ENCODE measurements at places on chromosomes 12 and 14. TPM values are rescaled to one million over a fixed set of nuclear protein-coding genes. Genes with fewer than 3 reads are reported as not detected.
A peak's percentile ranks its signal among the peaks of the same experiment; 100 is the strongest.

DNA sequence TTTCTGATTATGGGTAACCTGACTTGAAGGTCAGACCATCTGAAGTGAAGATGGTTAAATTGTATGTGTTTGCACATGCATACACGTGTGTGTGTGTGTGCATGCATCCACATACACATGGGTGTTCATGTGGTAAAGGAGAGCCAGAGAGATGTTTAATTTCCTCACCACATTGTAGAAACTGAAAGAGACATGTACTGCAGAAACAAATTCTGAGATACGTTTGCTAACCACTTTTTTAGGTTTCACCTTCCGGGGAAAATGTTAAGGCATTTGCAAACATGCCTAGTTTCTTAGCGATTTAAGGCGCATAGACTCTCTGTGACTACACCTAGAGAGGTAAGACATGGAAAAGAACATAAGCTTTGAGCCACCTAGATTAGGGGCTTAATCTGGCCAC is 362.9 kb downstream of the RAD51B start:
- H3K27ac ChIP-seq, result no peak overlapping the region
- no peaks in the 10 kb centered on the region for H3K27me3 ChIP-seq
- no peak overlapping the region for H3K4me3 ChIP-seq
- peaks cover 6% of the 10 kb centered on the region for H3K36me3 ChIP-seq

DNA sequence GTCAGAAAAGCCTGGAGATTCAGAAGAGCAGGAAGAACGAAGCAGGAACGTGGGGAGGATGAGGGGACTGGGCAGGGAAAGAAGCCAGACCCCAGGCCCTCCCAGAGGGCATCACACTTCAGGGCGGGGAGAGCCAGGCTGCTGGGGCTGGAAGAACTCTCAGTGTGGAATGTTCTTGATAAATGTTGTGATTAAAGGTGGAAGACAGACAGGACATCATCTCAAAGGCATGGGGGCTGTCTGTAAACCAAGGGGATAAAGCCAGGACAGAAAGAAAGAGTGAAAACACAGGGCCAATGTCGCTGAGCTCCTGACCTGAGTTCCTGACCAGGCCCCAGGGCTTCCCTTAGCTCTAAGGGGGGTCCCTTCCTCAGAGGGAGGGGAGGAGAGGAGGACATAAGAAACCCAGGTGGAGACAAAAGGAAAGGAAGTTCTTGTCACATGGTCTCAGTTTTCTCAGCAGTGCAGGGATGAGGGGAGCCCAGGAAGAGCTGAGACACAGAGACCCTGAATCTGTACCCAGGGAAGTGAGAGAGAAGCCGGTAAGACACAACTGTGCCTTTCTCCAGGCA is 56.3 kb downstream of the SETD3 start:
- no peak overlapping the region for H3K4me3 ChIP-seq
- H3K36me3 ChIP-seq, result peaks cover 20% of the 10 kb centered on the region
- no peak for DNase-seq

- H3K27me3 ChIP-seq, result no peaks in the 10 kb centered on the region
- no peak overlapping the region for H3K27ac ChIP-seq
- DNase-seq, result no peak
Observed at GRCh38 chr14:24246765-24247212, 4.4 kb upstream of the TINF2 start.

GRCh38 chr12:71183018-71183417 is 25.2 kb upstream of the TSPAN8 start:
- DNase-seq, result no peak
- no peak overlapping the region for H3K4me3 ChIP-seq
- peaks cover 9% of the 10 kb centered on the region for H3K36me3 ChIP-seq
- H3K27me3 ChIP-seq, result no peaks in the 10 kb centered on the region

DNA sequence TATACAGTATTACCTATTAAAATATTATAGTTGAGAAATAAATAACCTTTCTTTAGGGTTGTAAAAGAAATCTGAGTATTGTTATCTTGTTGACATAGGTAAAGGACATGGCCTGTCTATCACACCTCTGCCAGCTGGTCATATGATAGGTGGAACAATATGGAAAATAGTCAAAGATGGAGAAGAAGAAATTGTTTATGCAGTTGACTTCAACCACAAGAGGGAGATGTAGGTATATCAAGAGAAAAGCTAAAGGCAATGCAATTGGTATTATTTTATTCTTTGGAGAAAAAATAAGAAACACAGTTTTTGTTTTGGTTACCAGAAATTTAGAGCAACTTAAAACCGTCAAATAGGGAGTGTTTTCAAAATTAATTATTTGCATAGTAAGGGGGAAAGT is 13.5 kb downstream of the CPSF2 start:
- H3K27me3 ChIP-seq, result no peaks in the 10 kb centered on the region
- DNase-seq, result no peak
- no peaks in the 10 kb centered on the region for H3K4me1 ChIP-seq
- no peak overlapping the region for H3K4me3 ChIP-seq
- H3K27ac ChIP-seq, result no peak overlapping the region
- H3K36me3 ChIP-seq, result peaks cover 17% of the 10 kb centered on the region

DNA sequence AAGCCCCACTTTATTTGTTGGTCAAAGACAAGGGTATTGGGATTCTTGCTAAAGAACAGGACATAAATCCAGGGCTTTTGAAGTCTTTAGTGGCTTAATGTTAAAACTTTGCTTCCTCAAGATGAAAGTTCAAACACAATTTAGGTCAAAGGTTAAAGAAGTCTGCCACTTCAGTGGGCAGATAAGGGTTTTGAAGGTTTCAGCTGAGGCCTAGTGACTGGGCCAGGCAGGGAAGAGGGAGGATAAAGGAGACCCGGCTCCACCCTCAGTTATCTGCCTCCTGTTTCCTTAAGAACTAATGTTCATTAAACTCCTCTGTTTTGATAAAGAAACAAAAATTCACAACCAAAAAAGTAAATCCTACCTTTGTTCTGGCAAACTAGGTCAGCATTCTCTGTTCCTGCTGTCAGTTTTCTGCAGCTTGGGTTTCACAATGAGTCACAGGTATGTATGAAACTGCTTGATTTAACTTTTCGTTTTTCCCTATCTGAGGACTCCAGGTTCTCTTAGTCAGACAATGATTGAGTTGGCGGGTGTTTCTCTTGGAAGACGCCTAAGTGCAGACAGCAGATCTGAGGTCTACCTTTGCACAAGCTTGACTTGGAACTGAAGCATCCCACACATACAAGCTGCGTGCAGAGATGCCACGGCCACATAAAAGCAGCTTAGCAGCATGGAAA is 208.3 kb downstream of the EXOC5 start:
- peaks cover 18% of the 10 kb centered on the region for H3K4me1 ChIP-seq
- no peaks in the 10 kb centered on the region for H3K36me3 ChIP-seq
- H3K4me3 ChIP-seq, result no peak overlapping the region
- H3K27me3 ChIP-seq, result peaks cover 72% of the 10 kb centered on the region
- H3K27ac ChIP-seq, result no peak overlapping the region
- no peak for DNase-seq

DNA sequence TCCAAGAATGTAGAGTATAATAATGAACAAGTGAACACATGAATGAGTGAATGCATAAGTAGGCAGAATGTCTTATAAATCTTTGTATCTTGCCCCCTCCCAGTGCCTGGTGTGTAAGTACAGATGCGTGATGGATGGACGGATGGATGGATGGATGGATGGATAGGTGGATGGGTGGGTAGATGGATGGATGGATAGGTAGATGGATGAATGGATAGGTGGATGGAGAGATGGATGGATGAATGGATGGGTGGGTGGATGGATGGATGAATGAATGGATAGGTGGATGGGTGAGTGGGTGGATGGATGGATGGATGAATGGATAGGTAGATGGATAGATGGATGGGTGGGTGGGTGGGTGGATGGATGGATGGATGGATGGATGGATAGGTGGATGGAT is 74.4 kb downstream of the CLMN start:
- H3K27me3 ChIP-seq, result no peaks in the 10 kb centered on the region
- no peak for DNase-seq
- H3K4me1 ChIP-seq, result peaks cover 30% of the 10 kb centered on the region
- H3K36me3 ChIP-seq, result no peaks in the 10 kb centered on the region
- no peak overlapping the region for H3K27ac ChIP-seq

GRCh38 chr12:32285489-32285888 is 113.9 kb upstream of the FGD4 start:
- peaks cover 15% of the 10 kb centered on the region for H3K4me1 ChIP-seq
- peaks cover 9% of the 10 kb centered on the region for H3K36me3 ChIP-seq
- H3K27ac ChIP-seq, result peak overlapping the region; percentile 26

GRCh38 chr12:30067146-30067545 is 283.4 kb upstream of the TMTC1 start:
- H3K36me3 ChIP-seq, result peaks cover 5% of the 10 kb centered on the region
- H3K27ac ChIP-seq, result no peak overlapping the region
- H3K4me3 ChIP-seq, result no peak overlapping the region

- H3K36me3 ChIP-seq, result no peaks in the 10 kb centered on the region
- peaks cover 20% of the 10 kb centered on the region for H3K27me3 ChIP-seq
- no peak overlapping the region for H3K27ac ChIP-seq
- DNase-seq, result no peak
Observed at GRCh38 chr12:79692860-79693577, 2.3 kb upstream of the PAWR start.

DNA sequence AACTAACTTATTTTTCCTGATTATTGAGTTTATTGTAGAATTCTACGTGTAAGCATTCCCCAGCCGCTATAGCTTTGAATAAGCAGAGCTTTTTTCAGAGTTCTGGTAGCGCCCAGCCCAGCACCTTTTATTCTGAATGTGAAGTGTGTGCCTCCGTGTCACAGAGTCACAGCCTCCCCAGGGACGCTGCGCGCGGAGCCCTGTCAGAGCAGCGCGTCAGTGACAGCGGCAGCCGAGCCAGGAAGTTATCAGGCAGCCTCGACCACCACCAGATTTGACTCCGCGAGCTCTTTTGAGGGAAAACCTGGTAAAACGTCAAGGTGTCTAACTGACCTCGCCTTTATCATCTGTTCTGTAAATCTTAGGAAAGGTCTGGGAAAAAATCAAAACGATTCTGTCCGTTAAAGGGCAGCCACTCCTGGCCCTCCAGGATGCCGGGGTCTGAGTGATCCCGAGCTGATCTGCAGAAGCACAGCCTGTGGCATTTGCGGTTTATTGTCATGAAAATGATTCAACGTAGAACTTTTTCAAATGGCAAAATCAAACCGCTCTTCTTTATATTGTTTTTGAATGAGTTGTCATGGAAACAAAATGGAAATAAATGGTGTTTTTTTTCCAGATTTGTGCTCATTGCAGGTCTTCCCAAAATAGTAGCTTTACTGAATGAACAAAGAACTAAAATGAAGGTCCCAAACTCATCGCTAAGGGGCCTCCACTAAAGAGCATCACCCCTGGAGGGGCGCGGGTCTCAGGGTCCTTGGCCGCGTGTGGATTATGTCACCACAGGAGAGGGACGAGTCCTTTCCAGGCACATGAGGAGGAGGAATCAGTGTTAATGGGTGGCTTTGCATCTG is 43.1 kb upstream of the MMP17 start:
- H3K4me3 ChIP-seq, result no peak overlapping the region
- peaks cover 9% of the 10 kb centered on the region for H3K36me3 ChIP-seq
- no peaks in the 10 kb centered on the region for H3K27me3 ChIP-seq
- H3K4me1 ChIP-seq, result no peaks in the 10 kb centered on the region

GRCh38 chr14:23306412-23307145 is at the start of gene BCL2L2:
TSS of gene BCL2L2 (plus strand) at chr14:23306833. CDS start at chr14:23307768, 935 bp downstream.
- H3K36me3 ChIP-seq, result no peaks in the 10 kb centered on the region
- peaks cover 23% of the 10 kb centered on the region for H3K4me1 ChIP-seq
- H3K27me3 ChIP-seq, result no peaks in the 10 kb centered on the region
- peak; percentile 80 for DNase-seq
- H3K27ac ChIP-seq, result peak within 1 kb of the TSS; percentile 98

DNA sequence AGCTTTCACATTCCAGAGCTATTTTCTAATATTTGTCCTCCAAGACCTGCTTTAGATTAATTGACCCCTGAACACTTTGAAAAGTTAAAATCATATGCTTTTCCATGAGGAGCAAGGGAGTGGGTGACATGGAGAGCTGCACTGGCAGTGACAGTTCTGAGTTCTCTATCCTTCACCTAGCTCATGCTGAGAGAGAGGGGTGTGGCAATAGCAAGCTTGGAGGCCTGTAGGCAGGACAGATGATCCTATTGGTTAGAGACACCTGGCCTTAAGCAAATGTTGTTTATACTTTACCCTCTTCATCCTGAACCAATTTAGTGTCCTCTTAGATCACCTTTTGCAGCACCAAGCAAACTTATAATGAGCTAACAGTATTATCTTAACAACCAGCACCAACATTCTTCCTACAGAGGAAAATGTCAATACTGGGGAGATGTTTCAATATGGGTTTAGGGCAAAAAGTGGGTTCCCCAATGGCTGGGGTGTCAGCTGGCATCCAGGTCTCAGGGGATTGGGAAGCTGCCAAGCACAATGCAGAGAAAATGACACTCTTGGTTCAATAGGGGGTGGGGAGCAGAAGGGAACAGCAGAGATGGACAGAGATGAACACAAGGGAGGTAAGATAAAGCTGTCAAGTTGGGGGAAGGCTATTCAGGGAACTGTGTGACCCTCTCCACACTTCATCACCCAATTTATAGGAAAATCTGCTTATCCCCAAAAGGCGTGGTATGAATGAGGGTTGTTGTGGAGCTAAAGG is 37.0 kb upstream of the PPM1H start:
- peaks cover 6% of the 10 kb centered on the region for H3K4me1 ChIP-seq
- peaks cover 2% of the 10 kb centered on the region for H3K27me3 ChIP-seq
- no peak for DNase-seq

The CMA1 gene
- not detected for total RNA-seq

The KCNJ8 gene
- 2.2 TPM for total RNA-seq

The KRT85 gene
- not detected for total RNA-seq

The LRTM2 gene
- 0.48 TPM for total RNA-seq

The ARHGEF40 gene
- total RNA-seq, result 65.3 TPM

Measured in progenitor cell of endocrine pancreas (in vitro differentiated cells).